ENCODE measurements at places on chromosomes 4 and X.

- DNase-seq: no peak
These were observed 10.3 kb downstream of the CYP4V2 start for GRCh38 chr4:186201535-186202230.

- no peak for DNase-seq
These were observed 2340.7 kb downstream of the PCDH7 start for GRCh38 chr4:33060674-33061542.

GRCh38 chr4:159542296-159542695 lies 439.4 kb downstream of the RAPGEF2 start:
- no peak for DNase-seq

DNA sequence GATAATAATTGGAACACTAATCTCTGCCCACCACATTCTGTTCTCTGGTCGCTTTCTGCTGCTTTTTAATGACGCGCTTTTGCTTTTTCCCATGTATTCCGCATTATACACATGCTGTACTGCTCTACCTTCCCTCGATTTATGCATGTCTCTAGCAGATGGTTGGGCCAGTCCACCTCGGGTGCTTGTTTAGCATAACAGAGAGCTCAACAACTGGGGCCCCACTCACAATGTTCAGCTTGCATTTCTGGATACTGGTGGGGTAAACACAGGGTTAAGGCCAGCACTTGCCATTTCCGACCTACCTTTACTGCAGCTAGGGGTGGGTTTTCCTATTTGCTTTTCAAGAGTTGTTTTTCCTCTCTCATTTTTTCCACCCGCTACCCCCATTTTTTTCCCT lies 255.8 kb downstream of the SOX3 start:
- no peak for DNase-seq

DNA sequence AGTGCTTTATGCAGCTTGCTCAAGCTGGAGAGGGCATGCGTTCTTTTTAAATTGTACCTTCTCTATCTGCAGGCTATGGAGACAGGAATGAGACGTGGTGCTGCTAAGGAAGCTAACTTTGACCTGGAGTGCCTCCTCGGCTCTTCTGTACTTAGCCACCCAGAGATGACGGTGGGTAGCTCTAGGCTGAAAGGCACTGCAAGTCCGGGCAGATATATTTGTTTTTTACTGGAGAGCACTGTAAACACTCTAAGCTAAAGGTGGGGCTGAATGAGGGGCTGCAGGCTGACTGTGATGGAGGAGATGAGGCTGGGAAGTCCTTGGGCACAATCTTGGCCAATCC lies 12.1 kb downstream of the ELF4 start:
- DNase-seq: no peak

- no peak for DNase-seq
These were observed 85.1 kb downstream of the PDK3 start for GRCh38 chrX:24550166-24550565.

- DNase-seq: no peak
These were observed 505.6 kb downstream of the RAPGEF2 start for GRCh38 chr4:159608436-159608835.

DNA sequence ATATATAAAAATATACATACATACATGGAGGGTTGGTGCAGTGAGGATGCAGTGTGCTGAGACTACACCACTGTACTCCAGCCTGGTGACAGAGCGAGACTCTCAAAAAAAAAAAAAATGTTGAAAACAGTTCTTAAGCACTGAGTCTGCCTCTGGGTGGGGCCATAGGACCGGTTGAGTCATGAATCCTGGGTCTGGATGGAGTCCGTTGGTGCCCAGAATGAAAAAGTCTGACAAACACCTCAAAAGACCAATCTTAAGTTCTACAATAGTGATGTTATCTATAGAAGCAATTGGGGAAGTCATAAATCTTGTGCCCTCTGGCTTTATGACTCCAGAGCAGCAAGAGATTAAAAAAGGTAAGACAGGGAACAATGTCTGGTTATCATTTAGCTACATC lies 70.4 kb downstream of the FGFBP1 start:
- no peak for DNase-seq

DNA sequence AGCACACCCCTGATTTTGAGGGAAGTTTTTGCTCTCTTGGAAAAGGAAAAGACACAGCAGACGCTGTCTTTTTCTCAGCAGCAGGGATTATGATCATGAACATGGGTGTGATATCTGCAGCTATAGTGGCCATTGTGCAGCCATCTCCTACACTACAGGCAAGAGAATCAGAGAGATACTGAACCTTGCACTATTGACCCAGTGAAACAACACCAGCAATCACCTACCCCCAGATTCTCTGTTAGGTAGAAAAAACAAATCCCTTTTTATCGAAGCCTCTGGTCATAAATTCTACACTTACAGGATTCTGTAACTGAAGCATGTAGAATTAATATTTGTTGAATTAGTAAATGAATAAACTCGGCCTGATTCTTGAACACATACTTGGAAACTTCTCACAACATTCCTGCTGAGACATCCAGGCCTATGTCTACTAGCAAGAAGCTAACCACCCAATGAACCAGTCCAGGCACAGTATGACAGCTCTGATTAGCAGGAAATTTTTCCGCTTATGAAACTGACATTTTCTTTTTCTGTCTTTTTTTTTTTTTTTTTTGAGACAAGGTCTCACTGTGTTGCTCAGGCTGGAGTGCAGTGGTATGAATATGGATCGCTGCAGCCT lies 5.0 kb upstream of the AFAP1 start:
- DNase-seq: no peak

DNA sequence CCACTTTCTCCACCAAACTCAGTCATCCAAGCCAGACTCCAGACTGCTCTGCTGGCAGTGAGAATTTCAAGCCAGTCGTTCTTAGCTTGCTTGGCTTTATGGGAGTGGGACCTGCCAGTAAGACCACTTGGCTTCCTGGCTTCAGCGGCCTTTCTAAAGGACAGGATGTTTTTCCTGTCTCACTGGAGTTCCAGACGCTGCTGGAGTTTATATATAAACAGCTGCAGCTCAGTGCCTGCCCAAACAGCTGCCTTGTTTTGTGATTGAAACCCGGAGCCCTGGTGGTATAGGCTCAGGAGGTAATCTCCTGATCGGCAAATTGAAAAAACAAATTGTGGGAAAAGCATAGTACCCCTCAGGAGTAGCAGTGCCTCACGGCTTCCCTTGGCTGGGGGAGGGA lies 1165.8 kb upstream of the ADGRL3 start:
- no peak for DNase-seq

GRCh38 chrX:105314458-105314857 lies 94.0 kb upstream of the TEX13A start:
- no peak for DNase-seq

DNA sequence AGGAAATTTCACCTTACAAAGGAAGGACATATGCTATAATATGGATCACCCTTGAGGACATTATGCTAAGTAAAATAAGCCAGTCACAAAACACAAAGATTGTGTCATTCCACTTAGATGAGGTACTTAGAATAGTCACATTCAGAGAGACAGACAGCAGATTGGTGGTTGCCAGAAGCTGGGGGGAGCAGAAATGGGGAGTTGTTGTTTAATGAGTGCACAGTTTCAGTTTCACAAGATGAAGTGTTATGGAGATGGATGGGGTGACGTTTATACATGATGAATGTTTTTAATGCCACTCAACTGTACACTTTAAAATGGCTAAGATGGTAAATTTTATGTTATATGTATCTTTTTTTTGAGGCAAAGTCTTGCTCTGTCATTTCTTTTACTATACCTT lies 14.8 kb upstream of the SPON2 start:
- no peak for DNase-seq

GRCh38 chr4:139809757-139810140 lies 144.1 kb downstream of the MGST2 start:
- no peak for DNase-seq

GRCh38 chr4:182826391-182826790 lies 90.8 kb downstream of the DCTD start:
- no peak for DNase-seq

DNA sequence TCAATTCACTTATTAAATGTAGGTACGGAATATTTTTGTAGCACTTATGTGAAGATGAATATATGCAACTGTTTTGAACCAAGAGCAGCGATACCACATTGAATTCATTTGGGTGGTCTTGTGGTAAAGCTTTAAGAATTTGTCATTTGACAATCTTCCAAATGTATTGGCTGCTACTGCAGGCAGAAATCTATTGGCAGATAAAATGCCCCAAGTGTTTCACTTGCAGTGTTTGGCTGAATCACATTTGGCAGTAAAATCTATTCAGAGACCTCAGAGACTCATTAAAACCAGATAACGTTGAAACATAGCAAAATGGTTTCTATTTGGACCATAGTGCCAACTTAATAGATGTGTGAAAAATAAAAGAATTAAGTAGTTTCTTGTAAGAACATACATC lies 303.4 kb downstream of the FGF13 start:
- DNase-seq: no peak

GRCh38 chr4:92636038-92636806 lies 332.5 kb downstream of the GRID2 start:
- no peak for DNase-seq

Measured in AG09319 (cell line).